ENCODE measurements at places on chromosomes 6 and 20. TPM values are rescaled to one million over a fixed set of nuclear protein-coding genes. Genes with fewer than 3 reads are reported as not detected.
A peak's percentile ranks its signal among the peaks of the same experiment; 100 is the strongest.

GRCh38 chr20:31494131-31494530 lies 19.0 kb downstream of the REM1 start:
- DNase-seq: no peak

Gene STX11
- 6.3 TPM for total RNA-seq

GRCh38 chr6:128569732-128570679 lies 49.6 kb upstream of the PTPRK start:
- peak; percentile 90 for DNase-seq

DNA sequence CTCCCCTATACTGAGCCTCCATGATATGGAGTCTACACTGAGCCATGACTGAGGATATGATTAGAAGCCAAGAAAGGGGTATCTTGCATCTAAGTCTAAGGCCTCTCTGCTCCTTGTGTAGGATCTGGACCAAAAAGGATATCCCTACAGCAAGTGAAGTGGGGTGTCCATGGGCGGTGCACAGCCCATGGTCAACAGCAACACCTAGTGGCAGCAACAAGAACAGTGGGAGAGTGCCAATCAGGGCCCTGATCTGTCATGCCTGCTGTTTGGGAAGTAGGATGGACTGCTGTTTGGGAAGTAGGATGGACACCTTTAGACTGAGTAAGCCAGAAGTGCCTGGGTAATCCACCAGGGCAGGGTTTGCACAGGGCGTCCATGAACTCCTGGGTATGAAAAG lies 22.4 kb downstream of the PTGIS start:
- no peak for DNase-seq

- DNase-seq: no peak
These were observed 213.0 kb upstream of the DTNBP1 start for GRCh38 chr6:15875797-15876196.

- DNase-seq: peak; percentile 46
These were observed 44.6 kb downstream of the TOX2 start for GRCh38 chr20:43959079-43959919.

- no peak for DNase-seq
These were observed 43.1 kb downstream of the SUN5 start for GRCh38 chr20:32960849-32961731.

Gene SNX21
- total RNA-seq: 21.2 TPM

DNA sequence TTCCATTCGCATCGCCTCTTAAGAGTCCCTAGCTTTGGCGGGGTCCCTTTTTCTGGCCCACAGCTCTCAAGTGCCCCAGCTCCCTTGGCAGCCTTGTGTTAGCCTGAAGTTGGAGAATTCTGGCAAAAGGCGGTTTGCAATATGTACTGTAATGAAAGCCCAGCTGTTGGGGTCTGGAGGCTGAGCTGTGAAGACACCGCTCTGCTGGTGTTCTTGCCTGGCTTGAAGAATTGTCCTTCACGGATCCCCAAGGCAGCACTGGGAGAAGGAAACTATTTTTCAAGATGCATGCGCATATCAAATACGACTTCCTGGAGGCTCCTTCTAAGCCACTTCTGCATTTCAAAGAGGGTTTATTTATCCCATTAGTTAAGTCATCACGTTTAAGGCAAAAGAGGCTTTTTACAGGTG lies 21.4 kb upstream of the CITED2 start:
- no peak for DNase-seq

DNA sequence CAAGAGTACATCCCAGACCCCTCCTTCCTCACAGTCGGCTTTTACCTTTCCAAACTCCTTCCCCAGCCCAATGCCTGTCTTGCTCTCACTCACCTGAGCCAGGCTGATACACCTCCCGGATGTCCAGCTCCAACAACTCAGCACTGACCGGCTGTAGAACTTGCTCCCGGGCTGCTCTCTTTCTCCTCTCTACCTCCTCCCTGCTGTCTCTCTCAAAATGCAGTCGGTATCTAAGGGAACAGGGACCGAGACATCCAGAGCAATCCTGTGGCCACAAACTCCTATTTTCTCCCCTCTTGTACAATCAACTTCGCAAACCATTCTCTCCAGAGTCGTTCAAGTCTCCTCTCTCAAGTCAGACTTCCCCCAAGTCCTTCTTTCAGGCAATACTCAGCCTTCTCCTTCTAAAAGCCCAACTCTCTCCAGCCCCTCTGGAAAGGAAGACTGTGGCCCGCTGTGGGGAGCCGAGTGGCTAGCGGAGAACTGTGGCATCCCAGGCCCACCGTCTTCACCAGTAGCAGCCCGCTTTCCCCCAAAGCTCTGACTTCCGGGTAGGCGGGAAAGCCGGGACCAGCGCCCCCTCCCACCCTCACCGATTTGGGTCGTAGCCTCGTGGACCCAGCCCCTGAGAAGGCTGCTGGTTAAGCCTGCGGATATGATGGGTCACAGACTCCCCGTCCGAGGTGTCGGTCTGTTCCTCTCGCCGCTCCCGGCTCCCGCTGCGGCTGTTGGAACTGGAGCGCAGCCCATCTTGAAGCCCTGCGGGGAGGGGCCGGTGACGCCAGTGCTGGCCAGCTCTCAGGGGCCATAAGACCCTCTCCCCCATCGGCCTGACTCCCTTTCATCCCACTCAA lies 1.1 kb downstream of the GNL1 start:
- peak; percentile 64 for DNase-seq

Gene MYCT1
- total RNA-seq: 0.06 TPM

DNA sequence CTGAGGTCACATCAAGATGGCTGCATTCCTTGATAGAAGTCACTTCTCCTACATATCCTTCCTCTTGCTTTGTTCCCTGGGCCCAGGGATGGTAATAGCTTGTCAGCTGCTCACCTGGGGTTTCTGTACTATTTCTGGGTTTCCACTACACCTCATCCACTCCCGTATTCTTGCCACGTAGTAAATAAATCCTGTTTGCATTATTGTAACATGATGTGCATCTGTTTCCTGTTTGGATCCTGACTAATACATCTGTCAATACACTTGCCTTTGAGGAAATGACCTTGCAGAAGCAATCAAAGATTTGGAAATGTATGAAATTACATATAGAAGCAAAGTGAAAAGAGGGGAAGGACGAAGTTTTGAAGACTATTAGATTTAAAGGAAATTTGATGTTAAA lies 619.0 kb downstream of the PHF3 start:
- DNase-seq: no peak

DNA sequence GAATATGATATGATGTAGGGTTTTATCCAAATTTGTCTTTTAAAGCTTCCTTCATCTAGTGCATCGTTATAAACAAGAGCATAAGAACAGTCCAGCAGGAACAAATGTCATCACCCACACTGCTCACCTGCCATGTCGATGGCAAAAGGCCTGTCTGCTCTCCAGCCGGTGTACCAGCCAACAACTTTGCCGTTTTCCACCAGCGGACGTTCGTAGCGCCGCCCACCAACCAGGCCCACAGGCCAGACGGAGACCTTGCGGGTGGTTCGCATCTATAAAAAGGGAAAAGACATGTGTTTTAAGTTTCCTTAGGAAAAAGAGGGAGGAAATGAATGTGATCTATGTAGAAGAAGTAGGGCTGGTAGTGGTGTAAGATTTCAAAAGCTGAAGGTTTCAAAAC lies 62.9 kb downstream of the B3GAT2 start:
- DNase-seq: no peak

Gene PTCRA
- not detected for total RNA-seq

Gene TBC1D7
- total RNA-seq: 56.2 TPM

Gene RBL1
- total RNA-seq: 20.6 TPM

GRCh38 chr6:104595311-104595820 lies 264.4 kb downstream of the HACE1 start:
- no peak for DNase-seq

GRCh38 chr20:47529840-47530239 lies 28.2 kb downstream of the NCOA3 start:
- no peak for DNase-seq

DNA sequence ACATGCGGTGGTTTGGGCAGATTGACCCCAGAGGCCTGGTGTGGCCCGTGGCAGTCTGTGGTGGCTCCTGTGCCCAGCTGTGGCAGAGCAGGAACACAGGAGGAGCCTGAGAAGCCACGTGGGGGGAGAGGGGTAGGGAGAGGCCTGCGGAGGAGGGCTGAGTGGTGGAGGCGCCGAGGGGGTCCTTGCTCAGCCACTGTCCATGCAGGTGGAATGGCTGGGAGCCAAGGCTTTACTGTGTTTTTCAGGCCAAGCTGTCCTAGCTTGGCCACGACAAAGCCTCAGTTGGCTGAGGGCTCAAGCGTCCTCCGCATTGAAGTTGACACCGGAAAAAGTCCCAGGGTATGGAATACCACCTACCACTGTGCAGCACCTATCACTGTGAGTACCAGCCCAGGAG lies 107.0 kb downstream of the VEGFA start:
- DNase-seq: no peak

- peak; percentile 67 for DNase-seq
These were observed 31.6 kb upstream of the CCN2 start for GRCh38 chr6:131982740-131983259.

- DNase-seq: no peak
These were observed 16.8 kb upstream of the FUCA2 start for GRCh38 chr6:143528164-143528811.

Gene ENTPD6
- total RNA-seq: 28.9 TPM

Gene HINT3
- total RNA-seq: 26.6 TPM

Gene BMP6
- total RNA-seq: 0.80 TPM

DNA sequence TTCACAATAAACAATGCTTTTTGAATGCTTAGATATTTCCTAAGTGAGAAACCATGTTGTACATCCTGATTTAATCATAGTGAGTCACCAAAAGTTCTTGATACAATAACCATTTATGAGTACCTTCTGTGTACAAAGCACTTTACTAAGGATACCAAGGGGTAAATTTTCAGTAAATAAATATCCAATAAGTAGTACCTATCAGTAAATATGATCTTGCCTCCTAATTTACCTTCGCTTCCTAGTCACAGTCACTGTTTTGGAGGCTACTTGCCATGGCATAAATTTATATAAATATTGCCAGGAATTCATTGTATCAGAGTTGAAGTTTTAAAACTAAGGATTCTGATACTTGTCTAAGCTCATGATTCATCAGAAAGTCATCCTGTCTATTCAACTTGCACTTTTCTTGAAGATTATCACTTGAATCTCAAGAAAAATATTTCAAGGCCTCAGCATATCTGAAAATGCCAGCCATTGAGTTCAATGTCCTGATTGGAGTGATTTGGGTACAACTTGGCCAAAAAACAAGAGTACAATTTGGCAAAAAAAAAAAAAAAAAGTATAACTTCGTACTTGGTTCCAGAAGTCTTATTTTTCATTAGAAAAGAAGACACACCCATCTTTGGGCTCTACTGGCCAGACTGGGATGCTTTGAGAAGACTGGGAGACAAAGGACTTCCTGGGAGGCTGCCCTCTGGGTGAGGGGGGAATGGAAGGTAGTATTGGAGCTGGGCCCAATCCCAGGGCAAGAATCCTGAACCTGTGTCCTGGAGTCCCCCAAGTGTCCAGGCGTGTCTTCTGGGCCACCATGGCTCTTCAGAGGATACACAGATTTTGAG lies 32.8 kb downstream of the RAB22A start:
- no peak for DNase-seq

DNA sequence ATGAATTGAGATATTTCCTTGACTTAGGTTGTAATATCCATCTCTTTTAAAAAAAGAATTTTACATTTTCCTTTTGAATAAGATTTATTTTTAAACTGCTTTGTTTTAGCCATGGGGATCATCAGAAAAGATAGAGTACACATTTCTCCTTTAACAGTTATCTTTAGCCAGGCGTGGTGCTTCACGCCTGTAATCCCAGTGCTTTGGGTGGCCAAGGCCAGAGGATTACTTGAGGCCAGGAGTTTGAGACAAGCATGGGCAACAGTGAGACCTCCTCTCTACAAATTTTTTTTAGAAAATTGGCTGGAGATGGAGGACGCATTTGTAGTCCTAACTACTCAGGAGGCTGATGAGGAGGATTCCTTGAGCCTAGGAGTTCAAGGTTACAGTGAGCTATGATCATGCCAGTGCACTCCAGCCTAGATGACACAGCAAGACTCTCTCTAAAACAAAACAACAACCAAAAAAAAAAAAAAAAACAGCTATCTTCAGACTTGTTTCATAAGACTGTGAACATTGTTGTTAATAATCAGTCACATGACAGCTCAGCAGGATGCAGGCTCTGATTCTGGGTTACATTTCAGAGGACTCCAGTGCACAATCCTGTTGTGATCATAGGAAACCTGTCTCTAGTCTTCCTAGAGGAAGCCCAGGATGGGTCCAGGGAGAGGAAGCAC lies 2.0 kb upstream of the SLC17A3 start:
- no peak for DNase-seq

Gene TAP1
- 78.8 TPM for total RNA-seq

Gene LGSN
- not detected for total RNA-seq

DNA sequence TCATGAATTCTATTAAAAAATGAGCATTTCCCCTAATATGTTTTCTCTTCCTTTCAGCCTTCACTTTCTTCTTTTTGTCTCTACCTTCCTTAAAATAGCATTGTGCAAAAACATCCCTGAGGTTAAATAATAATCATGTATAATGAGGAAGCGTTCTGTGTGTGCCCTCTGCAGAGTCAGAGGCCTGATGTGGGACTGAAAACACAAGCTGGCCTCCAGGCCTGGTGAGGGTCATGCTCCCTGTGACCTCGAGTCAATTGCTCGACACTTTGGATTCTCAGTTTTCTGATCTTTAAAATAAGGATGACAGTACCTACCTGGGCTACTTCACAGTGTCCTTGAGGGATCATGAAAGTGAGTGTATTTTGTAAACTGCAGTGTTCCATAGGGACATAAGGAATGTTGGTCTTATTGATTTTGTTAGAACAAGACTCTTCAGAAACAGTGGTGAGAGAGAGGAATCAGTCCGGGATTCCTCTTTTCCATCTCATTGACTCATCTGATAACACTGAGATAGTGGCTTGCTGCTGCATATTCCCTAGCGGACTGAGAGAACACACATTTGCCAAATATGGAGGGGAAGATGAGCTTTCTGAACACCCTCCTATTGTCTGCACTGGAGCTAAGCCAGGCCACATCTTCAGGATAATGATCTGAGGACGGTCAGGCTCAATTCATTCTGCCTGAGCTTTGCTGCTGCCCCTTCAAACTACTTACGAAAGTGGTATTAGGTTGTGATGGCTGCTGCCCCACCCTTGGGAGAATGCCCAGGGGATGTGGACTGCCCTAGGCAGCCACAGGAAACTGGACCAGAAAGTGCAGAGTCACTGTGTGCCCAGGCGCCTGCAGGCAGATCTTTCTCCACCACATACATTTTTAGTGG lies 39.6 kb upstream of the PDE7B start:
- peak; percentile 61 for DNase-seq

Gene SRF
- total RNA-seq: 27.4 TPM

Gene LRFN2
- not detected for total RNA-seq

- no peak for DNase-seq
These were observed 194.7 kb downstream of the NFATC2 start for GRCh38 chr20:51347831-51348230.

- DNase-seq: no peak
These were observed 223.3 kb downstream of the TMEM242 start for GRCh38 chr6:157099912-157100593.

Measured in Daoy (cell line).